NCI-H2107 (cell line): ENCODE measurements at places on chromosomes 11 and 22.

DNA sequence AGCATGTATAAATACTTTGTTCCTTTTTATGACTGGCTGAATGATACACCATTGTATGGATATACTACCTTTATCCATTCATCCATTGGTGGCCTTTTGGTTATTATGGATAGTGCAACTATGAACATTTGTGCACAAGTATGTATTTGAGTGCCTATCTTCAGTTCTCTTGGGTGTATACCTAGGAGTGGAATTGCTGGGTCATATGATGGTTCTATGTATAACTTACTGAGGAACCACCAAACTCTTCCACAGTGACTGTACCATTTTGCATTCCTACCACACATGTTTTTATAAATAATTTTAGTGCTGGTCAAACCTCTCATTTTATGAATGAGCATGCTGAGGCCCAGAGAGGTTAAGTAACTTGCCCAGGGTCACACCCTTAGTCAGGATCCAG, 3.8 kb upstream of the PATZ1 start:
- DNase-seq, result no peak

DNA sequence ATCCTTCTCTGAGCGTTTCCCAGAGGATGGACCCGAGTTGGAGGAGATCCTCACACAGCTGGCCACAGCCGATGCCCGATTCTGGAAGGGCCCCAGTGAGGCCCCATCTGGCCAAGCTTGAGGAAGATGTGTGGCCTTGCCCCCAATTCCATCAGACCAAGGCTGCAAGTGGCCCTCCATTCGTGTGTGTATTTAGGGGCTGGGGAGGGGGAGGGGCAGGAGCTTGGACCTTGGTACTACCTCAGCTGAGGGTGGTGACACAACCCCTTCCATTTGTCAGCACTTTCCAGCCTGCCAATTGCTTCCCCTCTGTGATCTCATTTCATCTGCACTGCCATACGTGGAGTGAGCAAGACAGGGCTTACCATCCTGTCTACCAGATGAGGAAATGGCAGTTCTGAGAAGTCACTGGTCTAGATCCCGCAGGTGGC, 1.3 kb upstream of the BBS1 start:
- no peak for DNase-seq

DNA sequence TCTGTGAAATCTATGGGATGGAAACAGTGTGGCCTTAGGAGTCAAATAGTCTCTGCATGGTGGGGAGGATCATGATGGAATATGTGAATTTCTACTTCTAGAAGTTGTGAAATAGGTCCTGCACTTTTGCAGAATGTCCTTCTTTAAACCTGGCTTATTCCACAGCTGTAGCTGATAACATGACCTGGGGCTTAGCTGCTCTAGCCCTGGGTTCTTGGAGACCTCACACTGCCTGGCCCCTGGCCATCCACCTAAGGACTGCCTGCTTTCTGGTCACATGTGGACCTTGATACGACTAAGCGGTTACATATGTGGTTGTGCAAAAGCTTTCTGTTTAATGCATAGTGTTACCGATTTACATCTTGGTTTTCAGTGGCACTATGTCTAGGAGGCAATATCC, 88.2 kb downstream of the SWAP70 start:
- no peak for DNase-seq

DNA sequence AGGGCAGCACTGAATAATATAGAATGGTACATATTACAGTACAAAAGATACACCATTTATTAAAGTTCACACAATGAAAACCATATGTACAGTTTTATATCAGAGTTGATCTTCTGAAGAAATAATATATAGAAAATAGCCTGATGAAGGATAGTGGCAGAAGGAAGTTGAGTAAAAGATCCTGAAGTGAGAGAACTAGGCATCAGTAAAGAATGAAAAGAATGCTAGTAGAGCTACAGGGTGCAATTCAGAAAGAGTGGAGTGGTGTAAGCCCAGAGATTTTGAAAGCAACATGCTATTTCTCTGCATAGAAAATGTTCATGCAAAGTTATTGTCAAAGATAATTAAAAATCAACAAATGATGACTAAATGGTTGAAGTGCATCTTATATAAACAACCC, 1552.7 kb upstream of the TENM4 start:
- DNase-seq, result no peak

GRCh38 chr11:68127714-68128681, 6.8 kb upstream of the CHKA start:
- no peak for DNase-seq

GRCh38 chr22:33539902-33540751, 380.1 kb downstream of the LARGE1 start:
- DNase-seq, result no peak

DNA sequence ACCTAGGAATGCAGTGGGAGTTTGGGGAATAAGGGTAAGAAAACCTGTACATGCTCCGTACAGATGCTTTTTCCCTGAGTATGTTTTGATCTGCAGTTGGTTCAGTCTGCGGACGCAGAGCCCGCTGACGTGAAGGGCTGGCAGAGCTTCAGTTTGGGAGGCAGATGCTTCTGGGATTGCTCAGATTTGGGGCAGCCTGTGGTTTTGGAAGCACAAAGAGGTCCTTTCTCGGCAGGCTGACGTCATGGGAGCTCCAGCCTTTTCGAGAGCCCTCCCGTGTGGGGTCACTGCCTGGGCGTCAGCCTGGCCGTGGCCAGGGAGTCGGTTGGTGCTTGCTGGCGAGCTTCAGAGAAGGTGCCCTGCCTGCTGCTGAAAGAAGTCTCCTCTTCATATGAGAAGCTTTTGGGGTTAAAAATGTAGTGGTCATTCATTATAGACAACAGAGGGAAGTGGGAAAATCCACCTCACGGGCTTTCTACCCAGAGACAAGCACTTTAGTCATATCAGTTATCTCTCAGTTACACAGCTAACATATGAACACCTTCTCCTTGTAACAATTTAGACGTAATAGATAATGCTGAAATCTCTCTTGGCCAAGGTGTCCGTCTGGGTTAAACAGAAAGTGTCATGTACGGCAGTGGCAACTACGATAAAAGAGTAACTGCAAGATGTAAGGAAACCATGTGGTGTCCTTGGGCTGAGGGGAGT, 26.8 kb downstream of the TPCN2 start:
- no peak for DNase-seq

GRCh38 chr11:112608509-112608908, 347.8 kb upstream of the PLET1 start:
- DNase-seq, result no peak

GRCh38 chr22:46659791-46660186, 39.6 kb downstream of the GRAMD4 start:
- DNase-seq, result no peak

- no peak for DNase-seq
Observed at GRCh38 chr22:18056807-18057474, 20.8 kb upstream of the PEX26 start.

DNA sequence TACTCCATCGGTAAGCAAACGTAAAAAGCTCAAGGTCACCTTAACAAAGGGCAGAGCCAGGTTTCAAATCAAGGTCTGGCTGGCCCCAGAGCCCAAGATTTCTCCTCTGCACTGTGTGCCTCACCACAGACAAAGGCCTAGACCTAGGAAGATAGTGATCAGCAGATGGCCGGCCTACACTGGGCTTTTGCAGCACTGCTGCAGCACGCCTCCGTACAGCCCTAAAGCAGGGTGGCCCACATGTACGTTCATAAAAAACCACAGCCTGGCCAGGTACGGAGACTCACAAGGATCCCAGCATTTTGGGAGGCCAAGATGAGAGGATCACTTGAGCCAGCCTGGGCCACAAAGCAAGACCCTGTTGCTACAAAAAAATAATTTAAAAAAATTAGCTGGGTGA, 106.3 kb upstream of the PITPNB start:
- DNase-seq, result no peak

GRCh38 chr11:33734441-33735270, 1.6 kb downstream of the CD59 start:
- no peak for DNase-seq

DNA sequence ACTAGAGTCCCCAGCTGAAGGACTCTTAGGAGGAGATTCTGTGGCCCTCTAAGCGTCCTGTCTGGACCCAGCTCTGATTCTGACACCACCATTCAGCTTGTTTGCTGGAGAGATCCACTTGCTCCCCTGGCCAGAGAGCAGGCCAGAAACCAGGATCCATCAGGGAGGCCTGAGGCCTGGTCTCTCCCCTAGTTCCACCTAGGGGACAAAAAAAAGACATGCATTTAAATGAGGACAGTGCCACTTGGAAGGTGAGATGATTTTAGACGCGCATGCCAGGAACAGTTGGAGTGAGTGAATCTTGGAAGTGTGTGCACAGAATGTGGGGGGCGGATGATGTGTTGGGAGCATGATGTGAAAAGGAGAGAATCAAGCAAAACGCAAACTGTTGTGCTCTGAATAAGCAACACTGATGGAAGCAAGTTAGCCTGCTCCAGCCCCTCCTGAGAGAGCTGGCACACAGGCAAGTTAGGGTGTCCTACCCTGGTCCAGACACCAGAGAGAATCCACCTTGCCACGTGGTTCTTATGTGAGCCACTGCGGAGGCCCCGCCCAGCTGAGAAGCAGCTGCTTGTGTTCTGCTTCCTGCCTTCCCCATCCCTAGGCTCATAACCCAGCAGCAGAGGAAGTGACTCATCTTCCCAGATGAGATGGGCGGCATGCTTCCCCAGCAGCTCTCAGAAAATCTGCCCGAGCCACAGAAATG, 8.0 kb upstream of the SLCO2B1 start:
- DNase-seq, result no peak

DNA sequence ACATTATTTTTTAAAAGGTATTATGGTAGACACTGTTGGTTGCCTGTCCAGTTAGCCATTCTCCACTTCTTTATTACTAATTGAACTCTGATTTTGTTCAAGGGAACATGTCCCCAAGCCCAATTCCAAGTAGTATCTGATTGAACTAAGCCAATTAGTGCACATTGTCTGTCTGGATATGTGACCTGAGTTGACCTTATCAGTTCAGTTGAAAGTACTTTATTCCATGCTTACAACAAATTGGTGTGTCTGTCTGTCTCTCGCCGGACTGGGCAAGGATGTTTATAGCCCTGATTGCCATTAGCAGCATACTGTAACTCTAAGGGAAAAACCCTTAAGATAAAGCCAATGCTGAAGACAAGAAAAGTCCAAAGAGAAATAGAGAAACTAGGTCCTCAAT, 85.6 kb downstream of the INTS4 start:
- DNase-seq, result no peak

DNA sequence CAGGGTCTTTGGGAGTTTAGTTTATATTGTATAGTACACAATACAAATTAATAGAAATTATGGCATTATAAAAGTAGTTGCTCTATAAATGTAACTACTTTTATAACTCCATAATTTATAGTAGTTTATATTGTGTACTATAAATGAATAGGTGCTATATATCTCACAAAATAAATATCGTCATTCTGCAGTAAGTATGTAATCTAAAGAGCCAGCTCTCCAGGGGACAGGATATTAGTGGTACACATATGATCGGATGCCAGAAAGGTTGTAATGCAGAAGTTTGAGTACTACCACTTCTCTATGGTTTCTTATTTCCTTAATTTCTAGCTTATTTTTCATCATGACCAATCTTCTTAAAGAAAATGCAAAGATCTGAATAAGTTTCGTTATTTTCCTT, 20.2 kb upstream of the CWF19L2 start:
- DNase-seq, result no peak

GRCh38 chr11:16979703-16980622, 34.3 kb downstream of the PLEKHA7 start:
- DNase-seq, result no peak

GRCh38 chr11:117603932-117604331, 193.1 kb downstream of the DSCAML1 start:
- no peak for DNase-seq

- DNase-seq, result no peak
Observed at GRCh38 chr11:42337786-42338455, 878.5 kb upstream of the LRRC4C start.

DNA sequence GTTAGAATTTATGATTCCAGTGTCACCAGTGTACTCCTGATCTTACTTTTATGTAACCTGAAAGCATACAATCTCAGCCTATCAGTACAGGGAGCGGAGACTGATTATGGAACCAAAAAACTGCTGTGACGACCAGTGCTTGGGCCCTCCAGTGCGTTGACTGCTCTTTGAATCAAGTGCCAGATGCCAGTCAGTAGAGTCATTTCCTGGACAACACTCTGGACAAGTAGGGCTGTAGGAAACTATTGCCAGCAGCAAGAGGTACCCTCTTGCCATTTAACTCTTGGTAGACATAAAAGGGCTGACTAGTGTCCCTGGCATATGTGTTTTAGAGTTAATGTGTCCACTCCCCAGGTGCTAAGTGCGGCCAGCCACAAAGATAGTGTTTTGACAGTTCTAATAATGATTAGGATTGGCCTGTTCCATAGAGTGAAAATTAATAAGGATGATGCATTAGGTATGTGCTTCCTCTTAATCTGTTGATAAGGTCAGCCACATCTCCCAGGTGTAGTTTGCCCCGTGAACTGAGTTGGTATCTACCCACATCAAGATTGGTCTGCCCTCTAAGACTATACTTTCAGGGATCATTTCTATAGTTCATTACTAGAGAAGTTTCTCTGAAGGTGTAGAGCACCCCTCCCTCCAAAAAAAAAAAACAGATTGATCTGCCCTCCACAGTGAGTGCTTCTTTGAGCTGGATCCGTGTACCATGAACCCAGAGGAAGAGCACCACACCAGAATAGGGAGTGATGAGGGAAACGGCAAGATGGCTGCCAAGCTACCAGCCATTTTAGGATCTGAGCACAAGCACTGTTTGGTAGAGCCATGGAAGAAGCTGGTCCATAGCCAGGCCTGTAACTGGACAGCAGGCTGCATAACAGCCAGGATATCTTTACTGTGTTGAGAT, 20.7 kb upstream of the AIFM3 start:
- no peak for DNase-seq

DNA sequence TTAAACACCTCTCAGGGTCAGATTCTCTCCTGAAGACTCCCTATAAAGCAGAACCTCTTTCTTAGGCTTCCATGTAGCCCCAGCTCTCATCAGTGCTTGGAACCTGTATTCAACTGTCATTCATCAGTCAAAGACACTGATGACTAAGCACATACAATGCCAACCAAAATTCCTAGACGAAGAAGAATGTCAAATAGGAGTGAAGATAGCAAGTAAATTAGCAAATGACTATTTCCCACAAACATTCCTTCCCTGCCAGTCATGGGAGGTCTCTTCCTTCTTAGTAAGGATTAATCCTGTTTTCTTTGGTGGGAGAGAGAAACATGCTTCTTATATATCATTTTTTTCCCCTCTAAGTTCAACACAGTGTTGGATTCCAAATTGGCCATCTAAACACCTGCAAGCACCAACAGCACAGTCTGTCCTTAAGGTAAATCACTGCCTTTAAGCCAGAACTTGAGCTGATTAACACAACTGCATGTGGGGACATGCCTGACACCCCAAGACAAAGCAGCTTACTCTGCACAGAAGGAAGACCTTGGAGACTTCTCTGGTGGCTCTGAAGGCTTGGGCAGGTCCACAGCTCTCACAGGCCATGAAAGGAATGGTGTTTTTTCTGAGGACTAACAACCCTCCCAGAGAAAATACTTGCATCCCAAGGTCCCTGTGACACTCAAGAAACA, 47.5 kb upstream of the ME3 start:
- no peak for DNase-seq

- DNase-seq, result no peak
Observed at GRCh38 chr11:134483291-134483690, 71.2 kb upstream of the B3GAT1 start.

- DNase-seq, result no peak
Observed at GRCh38 chr11:76263657-76264056, 57.4 kb upstream of the WNT11 start.
